MV-4-11 (cell line): ENCODE measurements at places on chromosomes 5 and 9.

DNA sequence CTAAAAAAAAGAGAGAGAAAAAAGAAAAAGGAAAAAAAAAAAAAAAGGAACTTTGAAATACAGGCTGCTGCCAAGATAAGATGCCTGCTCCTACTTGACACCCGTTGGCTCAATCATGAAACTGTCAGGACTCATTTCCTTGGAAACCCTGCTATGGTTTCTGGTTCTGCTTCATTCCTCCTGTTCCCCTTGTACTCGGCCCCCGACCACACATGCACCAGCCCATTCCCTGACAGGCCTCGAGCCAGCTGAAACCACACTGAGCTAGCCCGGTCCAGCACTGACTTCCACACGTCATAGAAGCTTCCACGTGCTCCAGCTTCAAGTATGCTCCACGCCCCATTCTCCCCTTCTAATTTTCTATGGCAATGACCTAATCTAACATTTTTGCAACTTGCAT, 93.2 kb downstream of the MYO10 start:
- peak; percentile 74 for DNase-seq

- no peak for DNase-seq
These were observed 162.8 kb downstream of the SREK1 start for GRCh38 chr5:66306844-66307315.

DNA sequence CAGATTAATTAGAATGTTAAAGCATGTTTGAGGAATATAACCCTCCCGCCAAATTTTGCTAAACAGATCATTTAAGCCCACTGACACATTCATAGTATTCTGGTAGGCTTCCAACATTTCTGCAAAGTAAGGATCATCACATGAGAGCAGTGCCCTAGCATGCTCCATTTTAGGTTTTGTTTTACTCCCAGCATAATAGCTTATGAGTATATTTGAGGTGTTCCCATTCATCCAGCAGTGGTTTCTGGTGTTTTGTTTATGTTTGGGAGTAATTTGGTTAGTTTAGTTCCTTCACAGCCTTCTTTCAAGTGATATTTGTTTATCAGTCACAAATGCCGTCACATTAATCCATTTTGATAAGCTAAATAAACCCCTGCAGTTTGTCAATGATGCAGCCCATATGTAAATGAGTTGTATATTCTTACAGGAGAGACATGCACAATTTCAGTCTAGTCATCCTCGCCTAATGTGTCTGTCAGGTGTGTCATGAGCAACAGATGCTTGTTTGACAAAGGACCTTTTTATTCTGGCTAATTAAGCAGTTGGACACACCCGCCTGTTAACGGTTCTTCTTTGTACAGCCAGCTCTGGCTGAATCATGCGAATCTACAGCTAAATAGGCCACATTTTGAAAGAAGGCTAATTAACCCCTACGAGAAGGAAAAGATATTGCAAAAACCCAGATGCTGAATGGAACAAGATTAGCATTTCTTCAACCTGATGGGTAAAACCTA, 124.4 kb downstream of the RFX3 start:
- DNase-seq = no peak

DNA sequence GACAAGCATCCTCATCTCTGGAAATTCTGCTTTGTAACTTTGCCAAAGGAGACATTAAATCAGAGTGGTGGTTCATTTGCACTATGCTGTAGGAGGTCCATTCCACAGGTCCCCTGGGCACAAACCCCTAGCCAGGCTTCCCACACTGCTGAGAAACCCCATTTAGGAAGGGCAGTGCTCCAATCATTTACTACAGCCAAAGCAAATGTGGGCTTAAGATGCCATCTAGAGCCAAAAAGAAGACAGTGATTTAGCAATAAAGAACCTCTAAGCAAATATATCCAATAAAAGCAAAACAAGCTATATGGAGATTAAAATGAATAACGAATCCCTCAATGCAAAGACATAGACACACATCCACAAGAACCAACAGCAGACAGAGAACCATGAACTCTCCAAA, 129.0 kb upstream of the ALDH1B1 start:
- peak; percentile 25 for DNase-seq

- no peak for DNase-seq
These were observed 55.5 kb upstream of the FST start for GRCh38 chr5:53424686-53425615.

DNA sequence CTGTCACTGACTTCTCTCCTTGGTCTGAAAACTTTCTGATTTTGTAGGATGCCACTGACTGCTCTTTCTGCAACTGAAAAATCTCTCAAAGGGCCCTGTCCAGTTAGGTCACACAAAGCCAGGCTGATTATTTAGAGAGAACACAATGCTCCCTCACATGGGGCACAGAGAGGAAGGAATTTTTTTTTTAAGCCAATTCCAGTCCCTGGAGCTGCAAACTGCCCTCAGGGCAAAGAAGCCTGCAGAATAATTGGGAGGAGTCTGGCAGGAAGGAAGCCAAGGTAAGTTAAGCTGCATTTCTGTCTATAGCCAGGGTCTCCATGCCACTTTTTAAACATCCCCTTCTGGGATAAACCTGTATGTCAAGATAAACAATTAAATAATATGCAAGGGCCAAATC, 305.5 kb downstream of the ZSWIM6 start:
- DNase-seq = no peak

- peak; percentile 25 for DNase-seq
These were observed 135.2 kb downstream of the AOPEP start for GRCh38 chr9:94861589-94862272.

DNA sequence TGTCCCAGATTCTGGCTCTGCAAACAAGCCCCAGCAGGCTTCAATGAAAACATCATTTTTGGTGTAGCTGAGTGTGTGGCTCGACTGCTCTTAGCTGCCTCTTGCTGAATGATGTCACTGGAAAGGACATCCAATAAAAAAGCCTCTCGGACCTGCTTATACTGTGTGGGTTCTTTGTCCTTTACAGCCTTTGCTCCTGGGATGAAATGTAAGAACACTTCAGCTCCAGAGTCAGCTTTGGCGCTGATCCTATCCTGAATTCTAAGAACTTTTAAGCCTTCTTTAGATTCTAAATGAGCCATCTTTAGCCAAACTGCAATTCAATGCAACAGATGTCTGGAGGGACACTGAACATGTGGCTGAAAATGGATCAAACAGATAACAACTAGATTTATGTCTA, 404.6 kb upstream of the C9orf72 start:
- no peak for DNase-seq

- peak; percentile 76 for DNase-seq
These were observed 23.8 kb downstream of the CD14 start for GRCh38 chr5:140609126-140609525.

- no peak for DNase-seq
These were observed 535.1 kb downstream of the ELAVL2 start for GRCh38 chr9:23290973-23291372.

- DNase-seq = no peak
These were observed 50.8 kb downstream of the FXN start for GRCh38 chr9:69086312-69086711.

GRCh38 chr5:60395712-60396329, 304.1 kb downstream of the DEPDC1B start:
- no peak for DNase-seq

DNA sequence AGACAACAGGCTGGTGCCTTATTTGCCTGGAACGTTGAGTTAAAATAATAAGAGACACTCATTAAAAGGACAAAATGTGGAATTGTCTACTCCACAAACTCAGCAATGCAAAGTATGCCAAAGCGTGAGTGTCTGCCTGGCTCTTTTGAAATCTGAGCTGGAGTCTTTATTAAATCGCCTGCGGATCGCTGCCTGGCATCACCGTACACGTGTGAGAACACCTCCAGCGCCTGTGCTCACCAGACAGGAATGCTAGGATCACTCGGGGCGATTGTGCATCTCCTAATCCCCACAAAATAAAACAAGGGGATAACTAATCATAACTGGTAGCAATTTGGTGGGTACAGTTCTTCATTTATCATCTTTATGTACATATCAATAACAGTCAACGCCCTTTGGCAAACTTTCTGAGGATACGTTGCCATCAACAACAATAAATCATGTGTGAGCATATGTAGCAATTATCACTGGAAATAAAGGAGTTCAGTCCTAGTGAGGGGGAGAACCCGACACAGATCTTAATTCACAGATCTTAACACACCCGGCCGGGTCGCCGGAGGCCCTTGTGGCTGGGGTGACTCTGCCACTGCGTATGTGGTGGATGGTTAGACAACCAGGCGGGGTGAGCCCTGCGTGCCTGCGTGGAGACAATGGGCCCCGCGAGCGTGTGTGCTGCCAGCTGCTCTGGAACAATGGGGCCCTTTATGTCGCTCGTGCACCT, 284.9 kb upstream of the IRX1 start:
- no peak for DNase-seq

DNA sequence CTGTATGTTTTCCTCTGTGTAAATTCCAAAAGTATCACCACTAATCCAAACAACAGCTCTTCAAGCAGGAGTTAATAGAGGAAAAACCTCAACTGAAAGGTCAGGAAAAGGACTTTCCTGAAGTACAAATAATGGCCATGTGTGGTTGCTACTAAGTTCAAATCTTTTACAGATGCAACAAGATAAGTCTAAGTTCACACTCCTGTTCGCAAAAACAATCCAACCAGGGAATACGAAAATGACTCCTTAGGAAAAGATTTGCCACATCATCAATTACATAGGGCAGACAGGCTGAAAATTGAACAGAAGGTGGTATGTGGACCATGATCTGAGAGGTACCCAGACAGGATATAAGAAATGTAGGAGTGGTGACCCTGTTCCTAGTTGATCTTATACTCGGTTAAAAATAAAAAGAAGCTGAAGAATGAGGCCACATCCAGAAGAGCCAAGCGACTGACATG, 210.2 kb downstream of the TSSK1B start:
- DNase-seq = no peak

DNA sequence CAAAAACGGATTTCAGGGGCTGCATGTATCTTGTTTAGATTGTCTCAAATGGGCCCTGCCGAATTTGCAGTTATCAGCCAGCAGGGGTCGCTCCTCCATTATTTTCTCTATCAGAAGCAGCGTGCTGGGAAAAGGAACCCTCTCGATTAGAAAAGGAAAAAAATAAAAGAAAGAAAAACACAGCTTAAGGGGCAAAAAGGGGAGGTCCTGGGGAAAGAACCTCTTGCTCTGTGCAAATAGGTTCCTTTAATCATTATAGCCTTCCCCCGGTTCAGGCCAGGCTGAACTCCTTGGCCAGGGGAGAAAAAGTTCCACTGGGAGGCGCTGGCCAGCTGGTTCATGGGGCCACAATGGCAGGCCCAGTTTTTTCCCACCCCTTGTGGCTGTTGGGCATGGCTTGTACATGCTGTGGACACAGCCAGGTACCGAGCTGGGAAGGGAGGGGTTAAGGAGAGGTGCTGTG, 25.0 kb upstream of the CAPSL start:
- DNase-seq = peak; percentile 62

DNA sequence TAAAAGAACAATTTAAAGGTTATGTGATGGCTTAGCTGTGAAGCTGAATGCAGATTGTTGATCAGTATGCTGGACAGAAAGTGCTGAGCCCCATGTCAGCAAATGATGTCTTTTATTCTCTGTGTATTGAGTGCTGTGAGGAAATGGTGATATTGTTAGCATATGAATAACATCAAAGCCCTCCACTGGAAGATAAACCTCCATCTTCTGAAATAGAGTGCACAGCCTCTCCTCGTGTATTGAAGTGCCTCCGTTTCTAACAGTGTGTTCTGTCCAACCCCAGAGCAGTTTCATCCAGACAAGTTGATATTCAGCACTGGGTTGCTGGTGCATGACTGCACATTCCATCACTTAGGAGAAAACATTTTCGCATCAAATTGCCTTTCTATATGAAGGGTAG, 242.9 kb downstream of the CSNK1G3 start:
- DNase-seq = no peak

DNA sequence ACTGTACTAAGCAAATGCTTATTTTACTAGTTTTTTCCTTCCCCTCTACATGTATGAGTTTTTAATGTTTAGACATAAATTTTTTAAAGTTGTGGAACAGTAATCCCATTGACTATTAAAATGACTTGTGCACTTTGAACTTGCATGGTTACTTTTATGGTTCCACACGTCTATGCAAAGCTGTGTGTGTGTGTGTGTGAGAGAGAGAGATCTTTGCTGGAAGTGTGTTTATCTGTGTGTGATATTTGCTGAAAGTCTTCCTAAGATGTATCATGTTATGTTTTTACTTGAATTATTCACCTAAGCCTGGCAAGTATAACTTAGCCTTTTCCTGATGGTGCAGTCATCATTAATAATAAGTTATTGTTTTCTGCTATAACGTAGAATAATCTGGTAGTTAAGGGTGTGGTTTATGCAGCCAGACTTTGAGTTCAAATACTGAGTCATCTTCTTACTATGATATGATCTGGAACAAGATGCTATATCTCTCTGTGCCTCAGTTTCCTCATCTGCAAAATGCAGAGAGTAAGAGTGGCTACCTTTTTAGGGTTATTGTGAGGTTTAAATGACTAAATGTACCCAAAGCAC, 138.6 kb downstream of the SMARCA2 start:
- DNase-seq = no peak

GRCh38 chr5:53201746-53202145, 92.2 kb upstream of the MOCS2 start:
- peak; percentile 37 for DNase-seq

DNA sequence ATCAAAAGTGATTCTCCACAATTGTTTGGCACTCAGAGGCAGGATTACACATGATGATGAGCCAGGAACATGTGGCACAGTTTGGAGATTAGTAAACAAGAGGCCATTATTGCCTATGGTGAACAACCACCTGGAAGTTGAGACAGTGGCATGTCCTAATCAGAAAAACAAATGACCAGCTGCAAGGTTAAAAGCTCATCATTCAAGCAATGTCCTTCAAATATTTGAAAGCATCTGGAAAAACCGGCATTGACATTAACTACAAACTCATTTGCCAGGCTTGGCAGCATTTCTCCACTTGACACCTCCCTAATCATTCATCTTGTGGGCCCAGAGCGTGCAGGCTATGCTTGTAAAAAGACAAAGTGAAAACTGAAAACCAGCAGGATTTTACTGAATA, 80.6 kb upstream of the MEGF10 start:
- DNase-seq = no peak

DNA sequence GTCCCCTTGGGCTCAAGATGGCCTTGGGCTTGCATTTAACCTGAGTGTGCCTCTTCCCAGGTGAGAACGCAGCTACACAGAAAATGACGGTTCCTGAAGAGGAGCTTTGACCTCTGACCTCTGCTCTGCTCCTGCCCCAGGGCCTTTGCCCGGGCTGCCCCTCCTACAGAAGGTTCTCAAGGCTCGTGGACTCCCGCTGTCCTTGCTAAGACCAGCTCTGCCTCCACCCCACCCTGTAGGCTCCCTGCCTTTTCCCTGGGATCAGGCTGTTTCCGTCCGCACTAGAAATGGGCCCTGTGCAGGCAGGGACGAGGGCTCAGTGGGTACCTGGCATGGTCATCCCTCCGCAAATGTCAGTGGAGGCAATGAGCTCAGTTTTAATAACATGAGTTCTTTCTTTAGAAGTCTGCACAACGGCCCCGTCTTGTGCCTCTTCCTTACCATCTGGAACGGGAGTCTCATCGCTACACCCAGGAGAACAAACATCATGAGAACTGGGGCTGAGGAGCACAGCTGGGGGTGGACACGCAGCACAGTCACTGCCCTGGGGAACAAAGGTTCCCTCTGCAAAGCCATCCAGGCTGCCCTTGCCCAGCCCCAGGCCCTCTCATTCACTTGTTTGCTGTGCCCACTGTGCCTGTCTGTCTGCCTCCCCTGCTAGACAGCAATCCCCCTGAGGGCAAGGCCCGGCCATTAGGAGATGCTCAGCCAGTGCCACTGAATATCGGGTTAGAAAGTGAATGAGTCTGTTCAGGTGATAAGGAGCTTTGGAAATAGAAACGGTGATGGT, 26.7 kb upstream of the LPCAT1 start:
- DNase-seq = no peak
